ENCODE measurements at places on chromosomes 3 and 15.

- no peak for DNase-seq
Observed at GRCh38 chr3:147008886-147009285, 397.5 kb downstream of the ZIC4 start.

DNA sequence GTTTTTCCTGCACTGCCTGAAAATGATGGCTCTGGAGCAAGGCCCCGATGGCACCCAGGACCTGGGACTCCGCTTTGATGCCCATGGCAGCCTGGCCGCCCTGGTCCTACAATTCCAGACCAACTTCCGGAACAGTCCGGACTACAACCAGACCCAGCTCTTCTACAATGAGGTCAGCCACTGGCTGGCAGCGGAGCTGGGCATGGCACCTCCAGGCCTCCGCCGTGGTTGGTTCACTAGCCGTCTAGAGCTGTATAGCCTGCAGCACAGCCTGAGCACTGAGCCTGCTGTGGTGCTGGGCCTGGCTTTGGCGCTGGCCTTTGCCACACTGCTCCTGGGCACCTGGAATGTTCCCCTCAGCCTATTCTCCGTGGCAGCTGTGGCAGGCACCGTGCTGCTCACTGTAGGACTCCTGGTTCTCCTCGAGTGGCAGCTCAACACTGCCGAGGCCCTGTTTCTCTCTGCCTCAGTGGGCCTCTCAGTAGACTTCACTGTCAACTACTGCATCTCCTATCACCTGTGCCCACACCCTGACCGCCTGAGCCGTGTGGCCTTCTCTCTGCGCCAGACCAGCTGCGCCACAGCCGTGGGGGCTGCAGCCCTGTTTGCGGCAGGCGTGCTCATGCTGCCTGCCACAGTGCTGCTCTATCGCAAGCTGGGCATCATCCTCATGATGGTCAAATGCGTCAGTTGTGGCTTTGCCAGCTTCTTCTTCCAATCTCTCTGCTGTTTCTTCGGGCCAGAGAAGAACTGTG is 10.9 kb downstream of the DISP2 start:
- DNase-seq: no peak

DNA sequence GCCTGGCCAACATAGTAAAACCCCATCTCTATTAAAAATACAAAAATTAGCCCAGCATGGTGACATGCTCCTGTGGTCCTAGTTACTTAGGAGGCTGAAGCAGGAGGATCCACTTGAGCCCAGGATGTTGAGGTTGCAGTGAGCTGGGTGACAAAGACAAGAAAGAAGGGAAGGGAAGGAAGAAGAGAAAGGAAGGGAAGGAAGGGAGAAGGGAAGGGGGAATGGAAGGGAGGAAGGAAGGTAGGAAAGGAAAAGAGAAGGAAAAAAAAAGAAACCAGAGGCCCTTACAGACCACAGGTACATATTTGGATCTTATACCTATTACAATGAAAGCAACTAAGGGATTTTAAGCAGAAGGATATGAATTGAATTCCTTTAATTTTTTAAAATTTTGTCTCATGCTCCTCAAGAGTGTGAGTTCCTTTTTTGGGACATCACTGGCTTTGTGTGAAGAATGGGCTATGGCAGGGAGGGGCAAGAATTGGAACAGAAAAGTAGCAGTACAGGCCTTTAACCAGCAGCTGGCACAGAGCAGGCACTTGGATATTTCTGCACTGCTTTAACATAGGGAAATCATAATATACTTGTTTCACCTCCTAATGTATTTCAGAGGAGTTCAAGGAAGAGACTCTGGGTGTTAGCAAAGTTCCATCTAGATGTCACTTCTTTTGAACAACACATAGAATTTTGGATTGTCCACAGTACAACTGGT is 7.9 kb downstream of the RAB27A start:
- no peak for DNase-seq

GRCh38 chr15:37106490-37107001 is 6.2 kb upstream of the MEIS2 start:
- DNase-seq: no peak

DNA sequence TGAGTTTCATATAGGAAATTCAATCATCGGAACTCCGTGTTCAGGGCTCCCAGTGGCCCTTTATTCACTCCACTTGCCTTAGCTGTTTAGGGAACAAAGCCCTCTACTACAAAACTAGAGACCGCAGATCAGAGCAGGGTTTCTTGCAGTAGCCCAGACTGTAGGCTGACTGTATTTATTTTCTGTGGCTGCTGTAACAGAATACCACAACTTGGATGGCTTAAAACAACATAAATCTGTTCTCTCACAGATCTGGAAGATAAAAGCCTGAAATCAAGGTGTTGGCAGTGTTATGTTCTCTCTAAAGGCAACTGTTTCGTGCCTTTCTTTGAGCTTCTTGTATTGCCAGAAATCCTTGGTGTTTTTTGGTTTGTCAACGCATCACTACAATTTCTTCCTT is 479.0 kb downstream of the AGBL1 start:
- DNase-seq: no peak

DNA sequence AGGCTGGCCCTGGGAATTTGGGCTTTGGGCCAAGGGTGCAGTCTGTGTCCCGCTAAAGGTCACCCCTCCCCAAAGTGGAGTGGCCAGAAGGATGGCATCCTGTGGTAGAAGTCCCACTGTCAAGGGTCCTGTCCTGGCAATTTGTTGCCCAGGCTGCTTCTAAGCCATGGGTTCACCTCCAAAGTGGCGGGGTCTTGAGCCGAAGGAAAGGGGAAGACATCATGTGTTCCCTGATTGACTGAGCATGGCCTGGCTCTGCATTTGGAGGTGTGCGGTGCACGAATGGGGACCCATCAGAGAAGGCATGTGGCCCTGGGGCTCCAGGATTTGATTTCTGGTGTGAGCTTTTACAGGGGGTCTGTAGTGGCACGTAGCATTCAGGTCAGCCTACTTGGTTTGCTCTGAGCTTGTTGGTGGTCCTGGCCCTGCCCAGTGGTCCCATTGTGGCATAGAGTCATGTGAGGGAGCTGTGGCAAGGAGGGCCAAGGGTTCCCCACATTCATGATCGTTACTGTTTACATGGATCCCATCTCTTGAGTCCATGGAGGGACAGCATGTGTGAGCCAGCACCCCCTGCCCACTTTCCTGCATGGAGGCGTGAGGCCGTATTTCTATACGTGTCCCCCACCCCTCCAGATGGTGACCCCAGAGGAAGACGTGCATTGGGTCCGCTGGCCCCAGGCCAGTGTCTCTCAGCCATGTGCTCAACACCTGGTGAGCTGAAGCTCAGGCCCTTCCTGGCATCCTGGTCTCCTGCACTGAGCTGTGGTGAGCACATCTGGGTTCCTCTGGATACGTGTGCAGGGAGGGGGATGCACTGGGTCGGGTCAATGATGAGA is 225.1 kb downstream of the SNRPN start:
- no peak for DNase-seq

GRCh38 chr3:73399106-73399505 is 225.6 kb downstream of the PDZRN3 start:
- DNase-seq: no peak

GRCh38 chr15:50594311-50594710 is 47.8 kb upstream of the USP50 start:
- no peak for DNase-seq

GRCh38 chr15:77179541-77179998 is 108.7 kb upstream of the TSPAN3 start:
- DNase-seq: no peak

DNA sequence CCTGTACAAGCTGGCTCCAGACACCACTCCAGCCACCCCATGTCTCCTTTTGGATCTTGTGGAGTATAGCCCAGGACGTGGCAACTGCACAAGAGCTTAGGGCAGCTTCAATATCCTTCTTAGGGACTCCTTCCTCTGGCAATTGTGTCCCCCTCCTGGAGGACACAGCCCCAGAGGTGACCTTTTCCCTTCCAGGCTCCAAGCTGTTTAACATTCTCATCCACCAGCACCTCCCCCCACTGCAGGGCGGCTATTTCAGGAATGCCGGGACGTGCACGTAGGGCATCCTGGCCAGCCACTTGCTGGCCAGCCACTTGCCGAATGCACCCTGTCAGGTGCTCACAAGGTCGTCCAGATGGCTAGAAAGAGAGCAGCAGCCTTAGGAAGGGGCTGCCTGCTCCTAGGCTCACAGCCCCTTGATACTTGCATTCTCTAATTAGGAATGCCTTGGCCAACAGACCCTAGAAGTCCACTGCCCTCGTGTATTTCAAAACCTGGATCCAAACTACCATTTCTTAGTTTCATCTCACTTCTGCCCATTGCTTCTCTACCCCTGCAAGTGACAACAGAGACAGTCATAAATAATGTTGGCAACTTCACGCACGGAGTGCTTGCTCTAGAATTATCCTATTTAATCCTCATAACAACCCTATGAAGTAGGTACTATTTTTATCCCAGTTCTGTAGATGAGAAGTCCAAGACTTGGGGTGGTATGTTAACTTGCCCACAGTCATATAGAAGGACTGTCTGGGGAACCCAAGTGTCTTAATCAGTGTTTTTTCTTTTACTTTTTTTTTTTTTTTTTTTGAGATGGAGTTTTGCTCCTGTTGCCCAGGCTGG is 24.5 kb upstream of the IDH2 start:
- no peak for DNase-seq

- DNase-seq: no peak
Observed at GRCh38 chr3:31705736-31706135, 173.0 kb downstream of the STT3B start.

DNA sequence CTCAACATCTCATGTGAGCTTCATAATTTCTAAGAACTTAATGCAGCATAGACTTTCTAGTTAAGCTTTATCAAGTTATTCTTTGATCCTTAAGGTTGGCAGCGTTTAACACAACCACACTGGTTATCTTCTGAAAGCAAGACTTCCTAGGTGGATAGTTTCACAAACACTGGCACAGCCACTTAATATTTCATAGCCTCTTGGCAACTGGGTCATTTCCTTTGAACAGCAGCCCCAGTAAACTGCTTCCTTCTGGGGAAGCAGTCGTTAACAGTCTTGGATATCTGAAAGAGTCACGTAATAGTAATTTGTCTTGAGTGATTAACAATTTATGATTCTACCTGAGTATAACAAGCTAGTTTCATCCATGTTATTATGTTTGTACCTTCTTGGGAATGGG is 45.9 kb upstream of the ABHD10 start:
- DNase-seq: no peak

DNA sequence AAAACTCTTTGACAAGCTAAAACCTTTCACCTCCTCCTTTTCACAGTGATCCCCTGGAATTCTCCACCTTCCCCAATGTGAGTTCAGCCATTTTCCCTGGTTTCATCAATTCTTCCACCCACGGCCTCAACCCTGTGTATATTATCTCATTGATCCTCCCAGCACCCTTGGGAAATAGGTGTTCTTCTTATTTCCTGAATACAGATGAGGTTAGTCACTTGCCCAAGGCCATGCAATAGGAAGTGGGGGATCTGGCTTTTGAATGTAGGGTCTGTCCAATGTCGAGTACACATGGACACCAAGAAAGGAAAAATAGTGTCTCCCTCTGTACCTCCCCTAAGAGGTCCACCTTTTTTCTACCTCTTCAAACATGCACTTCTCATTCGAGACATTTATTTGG is 262.8 kb upstream of the ST8SIA2 start:
- no peak for DNase-seq

GRCh38 chr3:81154611-81155143 is 606.8 kb downstream of the GBE1 start:
- DNase-seq: no peak

- DNase-seq: no peak
Observed at GRCh38 chr3:98326945-98327344, 26.7 kb upstream of the OR5K4 start.

GRCh38 chr3:114856835-114857234 is 290.3 kb downstream of the ZBTB20 start:
- no peak for DNase-seq

DNA sequence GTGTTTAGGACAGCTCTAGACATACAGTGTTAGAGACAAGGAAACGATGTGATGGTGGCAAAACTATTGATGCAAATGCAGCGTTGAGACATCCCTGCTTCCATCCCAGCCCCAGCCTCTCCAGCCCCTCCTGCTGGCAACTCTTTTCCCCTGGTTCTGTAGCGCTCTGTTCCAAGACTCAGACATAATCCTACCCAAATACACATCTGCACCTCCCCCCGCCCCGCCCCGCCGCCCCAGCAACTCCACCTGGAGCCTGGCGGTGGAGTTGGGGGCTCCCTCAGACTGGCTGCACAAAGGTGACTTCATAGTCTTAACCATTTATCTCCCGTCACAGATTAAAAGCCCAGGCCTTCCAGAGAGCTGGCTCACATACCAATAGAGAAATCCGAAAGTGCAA is 7.2 kb upstream of the SEC22A start:
- no peak for DNase-seq

DNA sequence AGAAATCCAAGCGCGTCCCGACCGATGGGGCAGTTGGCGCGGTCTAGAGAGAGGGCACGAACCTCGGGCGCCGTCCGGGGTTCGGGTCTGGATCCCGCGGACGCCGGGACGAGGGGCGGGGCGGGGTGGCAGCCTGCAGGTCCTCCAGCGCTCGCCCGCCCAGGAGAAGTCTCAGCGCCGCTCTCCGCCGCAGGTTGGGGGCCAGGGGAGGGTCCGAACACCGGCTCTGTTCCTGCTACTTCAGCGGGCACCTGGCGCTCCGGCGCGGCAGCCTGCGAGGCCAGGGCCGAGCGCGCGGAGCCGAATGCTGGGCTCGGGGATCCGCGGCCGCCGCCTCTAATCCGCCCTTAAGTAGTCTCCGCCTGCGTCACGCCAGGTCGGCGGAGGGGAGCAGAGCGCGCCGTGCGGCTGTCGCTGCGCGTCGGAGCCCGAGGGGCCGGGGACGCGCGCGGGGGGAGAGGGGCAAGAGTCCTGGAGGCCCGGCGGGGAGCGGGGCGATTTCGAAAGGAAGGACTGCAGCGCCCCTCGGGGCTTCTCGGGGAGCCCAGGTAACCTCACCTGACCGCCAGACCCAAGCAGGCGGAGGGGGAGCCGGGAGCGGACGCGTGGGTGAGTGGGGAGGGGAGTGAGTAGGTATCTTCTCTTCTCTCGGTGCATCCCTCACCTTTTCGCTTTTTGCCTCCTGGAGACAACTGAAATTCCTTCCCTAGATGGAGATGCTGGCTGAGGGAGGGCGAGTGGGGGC is at the start of gene GJD2:
TSS of gene GJD2 (minus strand) at position 325 of the 745 bp plus-strand sequence. CDS start 510 bp downstream, outside the sequence.
- no peak for DNase-seq

- no peak for DNase-seq
Observed at GRCh38 chr15:70151462-70151861, 53.7 kb upstream of the TLE3 start.

GRCh38 chr3:69538281-69538680 is 152.4 kb upstream of the FRMD4B start:
- DNase-seq: no peak

GRCh38 chr3:399647-400046 is 203.1 kb downstream of the CHL1 start:
- DNase-seq: no peak

GRCh38 chr15:85356276-85356675 is 24.1 kb upstream of the AKAP13 start:
- no peak for DNase-seq

DNA sequence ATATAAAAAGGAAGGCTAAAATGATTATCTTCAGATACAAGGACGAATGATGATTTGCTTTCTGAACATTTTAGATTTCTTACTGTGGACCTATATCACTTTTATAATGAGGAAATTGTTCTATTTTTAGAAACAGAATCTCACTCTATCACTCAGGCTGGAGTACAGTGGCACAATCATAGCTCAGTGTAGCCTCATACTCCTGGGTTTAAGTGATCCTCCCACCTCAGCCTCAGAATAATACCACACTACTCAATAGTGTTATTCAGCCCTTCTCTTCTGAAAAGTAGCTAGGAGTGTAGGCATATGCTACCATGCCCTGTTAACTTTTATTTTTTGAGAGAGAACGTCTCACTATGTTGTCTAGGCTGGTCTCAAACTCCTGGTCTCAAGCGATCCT is 15.8 kb downstream of the DNAJC13 start:
- no peak for DNase-seq

Data from HS-27A (cell line).